Activated T-cell treated with anti-CD3 and anti-CD28 coated beads for 48 hours (primary cell): ENCODE measurements at places on chromosomes 3 and 15.

DNA sequence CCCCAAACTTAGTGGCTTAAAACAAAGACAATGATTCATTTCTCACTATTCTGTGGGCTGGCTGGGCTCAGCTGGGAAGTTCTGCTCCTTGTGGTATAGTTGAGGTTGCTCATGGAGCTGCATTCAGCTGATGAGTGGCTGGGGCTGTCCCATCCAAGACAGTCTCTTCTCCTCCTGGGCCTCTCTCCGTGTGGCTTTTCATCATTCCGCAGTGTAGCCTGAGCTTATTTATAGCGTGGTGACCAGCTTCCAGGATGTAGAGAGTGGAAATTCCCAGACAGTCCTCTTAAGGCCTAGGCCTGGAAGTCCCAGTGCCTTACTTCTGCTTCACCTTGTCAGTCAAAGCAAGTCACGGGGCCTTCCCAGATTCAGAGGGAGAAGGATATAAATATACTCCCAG lies 136.7 kb upstream of the DAZL start:
- DNase-seq, result no peak

GRCh38 chr15:85318048-85318731 lies 62.2 kb upstream of the AKAP13 start:
- DNase-seq, result no peak

DNA sequence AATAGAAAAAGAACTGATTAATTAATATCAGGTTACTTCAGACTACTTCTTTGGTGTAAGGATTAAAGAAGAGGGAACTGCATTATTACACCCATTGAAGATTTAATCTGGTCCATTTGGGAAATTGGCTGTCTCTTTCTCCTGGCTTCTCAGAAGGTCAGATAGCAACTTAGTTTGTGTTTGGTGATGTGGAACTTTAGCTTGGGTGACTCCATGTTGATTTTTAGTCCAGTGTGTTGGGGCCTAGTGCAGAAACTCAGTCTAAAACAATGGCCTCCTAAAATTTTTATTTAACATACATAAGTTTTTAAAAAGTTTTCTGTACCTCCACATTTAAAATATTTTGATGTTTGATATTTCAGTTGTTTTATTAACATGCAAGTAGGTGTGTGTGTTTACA lies 27.6 kb upstream of the GPD1L start:
- no peak for DNase-seq

DNA sequence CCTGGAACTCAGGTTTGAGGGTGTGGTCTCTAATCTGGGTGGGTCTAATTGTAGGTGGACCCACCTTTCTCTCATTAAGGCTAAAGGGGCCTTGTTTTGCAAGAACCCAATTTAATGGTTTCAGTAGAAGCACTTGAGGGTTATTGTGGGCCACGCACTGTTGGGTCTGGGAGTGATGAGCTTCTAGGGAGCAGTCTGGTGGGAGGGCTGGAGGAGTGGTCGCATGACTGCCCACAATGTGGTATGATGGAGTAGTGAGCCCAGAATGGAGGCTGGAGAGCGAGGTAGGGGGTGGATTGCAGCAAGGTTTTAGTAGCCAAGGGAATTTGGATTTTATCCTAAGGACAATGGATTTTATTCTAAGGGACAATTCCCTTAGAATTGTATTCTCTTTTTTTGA lies 2.7 kb downstream of the TATDN2 start:
- no peak for DNase-seq

GRCh38 chr15:57256939-57257338 lies 119.4 kb upstream of the CGNL1 start:
- no peak for DNase-seq
